ENCODE measurements at places on chromosomes 2 and 18.

- DNase-seq = no peak
These were observed 479.4 kb upstream of the TCF4 start for GRCh38 chr18:56067214-56067894.

DNA sequence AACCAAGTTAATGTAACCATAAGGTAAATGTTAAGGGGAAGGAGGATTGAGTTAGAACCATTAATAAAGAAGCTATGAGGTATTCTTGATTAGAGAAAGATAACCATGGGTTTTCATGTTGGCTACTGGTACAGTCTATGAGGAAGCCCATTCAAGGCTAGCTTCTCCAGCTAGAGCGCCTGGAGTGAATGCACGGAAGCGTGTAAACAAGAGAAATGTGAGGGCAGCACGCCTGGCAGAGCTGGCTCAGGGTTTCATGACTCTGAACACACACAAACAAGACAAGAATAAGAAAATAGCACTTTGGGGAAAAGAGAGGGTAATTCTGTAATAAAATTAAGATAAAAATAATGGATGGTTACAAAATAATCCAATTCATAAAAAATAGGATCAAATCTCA lies 255.3 kb downstream of the PDE11A start:
- DNase-seq = no peak

DNA sequence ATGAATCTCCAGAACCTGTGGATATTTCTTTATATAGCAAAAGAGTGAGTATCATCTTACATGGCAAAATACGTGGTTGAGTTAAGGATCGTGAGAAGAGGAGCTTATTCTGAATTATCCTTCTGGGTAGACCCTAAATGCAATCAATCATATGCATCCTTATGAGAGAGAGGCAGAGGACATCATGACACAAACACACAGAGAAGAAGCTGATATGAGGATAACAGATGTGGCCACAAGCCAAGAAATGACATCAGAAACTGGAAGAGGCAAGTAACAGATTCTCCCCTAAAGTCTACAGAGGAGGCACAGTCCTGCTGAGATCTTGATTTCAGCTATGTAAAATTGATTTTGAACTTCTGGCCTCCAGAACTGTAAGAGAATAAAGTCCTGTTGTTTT lies 730.2 kb upstream of the ZNF804A start:
- no peak for DNase-seq

GRCh38 chr2:24421668-24422067 lies 61.3 kb upstream of the ITSN2 start:
- DNase-seq = no peak

DNA sequence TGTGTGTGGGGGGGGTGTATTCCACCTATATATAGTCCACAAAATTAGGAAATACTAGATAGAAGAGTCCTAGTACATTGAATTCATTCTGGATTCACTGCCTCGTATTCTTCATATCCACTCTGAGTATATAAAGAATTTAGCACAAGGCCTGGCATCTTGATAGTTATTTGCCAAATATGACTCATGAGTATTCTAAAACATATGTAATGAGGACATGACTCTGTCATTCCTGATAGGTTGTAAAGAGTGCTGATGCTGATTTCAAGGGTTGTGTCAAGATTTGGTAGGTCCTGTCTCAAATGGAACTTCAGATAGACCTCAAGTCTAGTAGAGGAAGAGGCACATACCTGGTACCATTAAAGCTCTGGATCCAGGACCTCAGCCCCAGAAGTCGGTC lies 173.4 kb upstream of the BOD1L2 start:
- DNase-seq = no peak

- DNase-seq = no peak
These were observed 166.9 kb downstream of the ANAPC1 start for GRCh38 chr2:111716905-111717775.
